ENCODE measurements at places on chromosomes 2 and 18.

GRCh38 chr2:84888401-84889276 lies 7.8 kb upstream of the TRABD2A start:
- no peak for DNase-seq

DNA sequence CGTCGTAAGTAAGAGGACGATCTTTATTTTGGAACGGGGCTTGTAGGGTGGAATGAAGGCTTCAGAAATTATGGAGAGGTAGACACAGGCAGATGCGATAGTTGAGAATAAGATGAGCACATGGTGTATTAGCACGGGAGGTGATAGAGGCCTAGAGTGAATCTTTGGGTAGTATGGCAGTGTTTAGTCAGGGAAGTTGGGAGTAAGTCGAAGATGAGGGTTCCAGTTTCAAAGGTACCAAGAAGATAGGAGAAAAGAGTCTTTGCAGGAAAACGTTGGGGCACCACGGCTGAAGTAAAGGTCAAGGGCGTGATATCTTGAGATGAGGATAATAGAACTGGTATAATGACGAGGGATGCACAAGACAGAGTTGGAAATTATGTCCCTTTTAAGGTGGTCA lies 654 bp downstream of the PIK3C3 start:
- DNase-seq = no peak

DNA sequence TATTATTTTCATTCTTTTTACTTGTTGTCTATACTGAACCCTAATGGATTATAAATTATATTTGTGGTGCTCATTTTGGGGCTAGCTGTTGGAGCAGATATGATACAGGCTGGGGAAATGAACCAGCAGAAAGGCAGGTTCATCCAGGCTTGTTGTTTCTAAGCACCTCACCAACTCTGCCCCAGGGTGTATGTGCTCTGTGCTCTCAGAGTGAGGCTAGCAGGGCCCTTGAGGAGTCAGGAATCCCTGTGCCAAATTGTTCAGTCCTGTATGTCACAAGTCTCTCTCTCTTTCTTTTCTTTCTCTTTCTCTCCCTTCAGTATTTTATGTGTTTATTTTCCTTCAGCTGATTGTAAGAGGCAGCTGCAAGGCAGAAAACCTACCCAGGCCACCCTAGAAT lies 181.1 kb upstream of the DPP10 start:
- DNase-seq = no peak

- DNase-seq = no peak
These were observed 33.9 kb upstream of the RAB6C start for GRCh38 chr2:129945557-129945956.

DNA sequence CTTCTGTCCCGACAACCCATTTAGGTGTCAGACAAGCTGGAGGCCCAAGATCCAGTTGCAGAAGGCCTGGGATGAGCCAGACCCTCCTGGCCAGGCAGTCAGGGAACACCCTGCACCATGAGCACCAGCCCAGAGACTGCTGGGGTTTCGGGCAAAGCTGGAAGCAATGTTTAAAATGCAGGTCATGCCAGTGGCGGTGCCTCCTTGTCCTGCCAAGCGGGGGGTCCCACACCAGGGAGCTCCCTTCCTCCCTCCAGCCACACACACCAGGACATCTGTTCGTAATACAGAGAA lies 230.2 kb downstream of the ATAD2B start:
- no peak for DNase-seq

GRCh38 chr2:153115141-153115540 lies 363.4 kb downstream of the RPRM start:
- no peak for DNase-seq

DNA sequence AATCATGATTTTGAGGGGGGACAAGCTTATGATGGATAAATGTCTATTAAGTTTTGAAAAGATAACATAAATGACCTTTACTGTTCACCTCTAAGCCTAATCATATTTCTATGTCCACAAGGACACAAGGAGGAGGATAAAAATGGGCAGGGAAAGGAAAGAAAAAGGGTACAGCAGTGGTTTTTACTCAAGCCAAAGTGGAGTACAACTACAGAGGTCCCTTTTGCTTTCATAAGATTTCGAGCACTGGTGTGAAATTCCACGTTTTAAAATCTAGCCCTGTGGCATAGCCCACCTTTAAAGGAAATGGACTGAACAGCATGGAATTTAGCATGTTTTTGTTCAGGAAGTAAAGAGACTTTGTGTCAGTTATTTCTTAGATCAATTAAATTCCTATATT lies 19.2 kb downstream of the FN1 start:
- DNase-seq = no peak

DNA sequence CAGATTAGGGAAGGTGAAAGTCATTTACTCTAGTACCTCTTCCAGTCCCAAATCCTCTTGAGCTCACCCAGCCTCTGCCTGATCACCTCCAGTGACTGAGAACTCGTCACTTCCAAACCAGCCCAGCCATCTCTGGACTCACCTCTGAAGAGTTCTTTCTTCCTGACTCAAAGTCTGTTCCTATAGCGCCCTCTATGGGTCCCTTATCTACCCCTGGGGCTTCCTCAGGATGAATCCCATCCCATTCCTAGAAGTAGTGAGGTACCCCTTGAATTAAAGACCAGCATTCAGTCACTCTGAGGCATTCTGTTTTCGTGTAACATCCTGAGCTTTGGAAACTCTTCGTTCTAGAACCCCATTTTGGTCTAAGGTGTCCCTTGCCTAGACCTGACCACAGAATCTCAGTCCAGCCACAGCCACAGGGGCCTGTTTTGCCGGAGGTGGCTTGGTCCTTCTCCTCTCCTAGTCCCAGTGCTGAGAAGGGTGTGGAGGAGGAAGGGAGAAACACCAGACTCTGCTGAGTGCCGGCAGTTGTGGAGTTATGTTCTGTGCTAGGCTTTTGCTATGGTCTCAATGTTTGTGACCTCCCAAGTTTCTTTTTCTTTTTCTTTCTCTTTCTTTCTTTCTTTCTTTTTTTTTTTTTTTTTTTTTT lies 32.7 kb downstream of the SIX3 start:
- no peak for DNase-seq

- no peak for DNase-seq
These were observed 85.3 kb downstream of the AGAP1 start for GRCh38 chr2:235579128-235579527.

GRCh38 chr18:36532394-36532793 lies 234.9 kb downstream of the FHOD3 start:
- DNase-seq = no peak

- no peak for DNase-seq
These were observed 12.0 kb upstream of the CHRNA1 start for GRCh38 chr2:174776223-174776622.

DNA sequence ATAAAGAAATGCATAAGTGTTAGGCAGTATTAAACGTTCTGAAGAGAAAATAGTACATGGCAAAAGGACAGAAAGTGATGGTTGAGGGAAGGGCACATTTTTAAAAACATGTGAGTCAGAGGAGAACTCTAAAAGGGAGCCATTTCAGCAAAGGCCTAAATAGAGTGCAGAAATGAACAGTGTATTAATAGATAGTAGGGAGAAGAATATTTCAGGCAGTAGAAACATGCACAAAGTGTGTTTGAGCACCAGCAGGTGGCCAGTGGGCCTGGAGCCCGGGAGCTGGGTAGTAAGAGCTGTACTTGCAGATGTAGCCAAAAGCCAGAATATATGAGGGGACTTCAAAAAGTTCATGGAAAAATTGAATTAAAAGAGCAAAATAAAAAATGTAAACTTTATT lies 288.1 kb upstream of the FIGN start:
- no peak for DNase-seq
